HFF-Myc (cell line): ENCODE measurements at places on chromosomes 11 and 22.

GRCh38 chr11:107857550-107858216, 904 bp downstream of the SLC35F2 start:
- no peak for DNase-seq

DNA sequence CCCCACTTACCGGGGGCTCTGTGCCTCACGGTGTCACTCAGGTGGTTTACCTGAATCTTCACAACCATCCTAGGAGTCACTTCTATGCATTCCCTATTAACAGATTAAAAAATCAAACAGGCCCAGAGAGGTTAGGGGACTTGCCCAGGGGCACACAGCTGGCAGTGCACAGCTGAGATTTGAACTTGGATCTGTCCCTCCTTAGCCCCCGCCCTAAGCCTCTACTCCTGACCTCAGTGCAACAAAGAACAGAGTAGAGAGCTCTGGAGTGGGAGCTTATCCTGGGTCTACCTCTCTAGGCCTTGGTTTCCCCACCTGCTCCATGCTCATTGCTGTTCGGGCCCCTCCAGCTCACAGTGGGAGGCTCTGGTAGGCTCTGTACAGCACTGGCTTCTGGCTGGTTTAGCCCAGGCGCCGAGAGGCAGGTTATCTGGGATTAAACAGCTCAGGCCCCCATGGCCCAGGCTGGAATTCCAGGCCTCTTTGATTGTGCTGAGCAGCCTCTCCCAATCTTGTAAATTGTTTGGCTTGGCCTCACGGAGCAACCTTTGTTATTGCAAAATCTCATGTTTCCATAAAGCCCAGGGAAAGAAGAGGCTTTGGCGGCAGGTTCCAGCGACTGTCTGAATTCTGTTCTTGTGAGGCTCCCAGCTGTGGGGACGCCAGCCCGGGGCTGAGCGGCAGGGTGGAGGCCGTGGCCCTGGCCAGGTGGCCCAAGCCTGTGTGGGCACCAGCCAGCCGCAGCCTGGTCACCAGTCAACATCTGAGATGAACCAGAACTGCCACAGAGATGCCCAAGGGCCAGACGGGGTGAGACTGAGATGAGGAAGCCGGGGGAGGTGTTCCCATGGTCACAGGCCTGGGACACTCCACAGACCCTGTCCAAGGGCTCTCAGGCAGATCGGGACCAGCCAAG, 28.9 kb upstream of the SHISAL1 start:
- DNase-seq = no peak

DNA sequence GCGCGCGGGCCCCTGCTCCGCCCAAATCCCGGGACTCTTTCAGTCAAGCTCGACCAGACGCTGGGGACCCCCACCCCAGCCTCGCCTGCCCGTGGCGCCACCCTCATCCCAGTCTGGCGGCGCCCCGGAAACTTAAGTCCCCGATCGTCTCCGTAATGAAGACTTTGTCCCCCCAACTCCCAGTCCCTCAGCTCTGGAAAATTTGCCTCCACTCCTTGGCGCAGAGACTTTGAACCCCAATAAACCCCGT, 348 bp downstream of the PLCB3 start:
- DNase-seq = no peak

DNA sequence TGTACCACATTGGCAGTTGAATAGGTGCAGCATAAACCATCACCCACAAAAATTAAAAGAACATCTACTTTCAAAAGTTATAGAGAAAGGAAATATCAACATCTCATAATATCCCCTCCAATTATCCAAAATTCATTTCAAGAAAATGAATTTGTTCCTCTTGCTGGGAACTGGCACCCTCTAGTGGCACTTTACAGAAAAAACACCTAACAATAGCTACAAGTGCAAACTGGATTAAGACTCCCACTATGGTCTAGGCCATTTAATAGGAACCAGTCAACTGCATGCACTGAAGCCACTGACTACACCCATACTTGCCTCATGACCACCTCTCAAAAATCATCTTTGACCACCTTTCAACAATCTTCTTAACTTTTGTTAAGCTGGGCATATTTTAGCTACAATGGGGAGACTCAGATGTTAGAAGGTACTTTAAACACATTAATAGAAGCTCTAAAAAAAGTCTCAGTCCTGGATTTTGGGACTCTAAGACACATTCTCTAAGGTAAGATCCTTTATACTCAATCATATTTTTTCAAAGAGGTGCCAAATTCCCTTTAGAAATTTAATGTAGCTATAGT, 17.3 kb downstream of the TRAF6 start:
- DNase-seq = no peak

GRCh38 chr22:35664955-35665587, 16.8 kb downstream of the APOL6 start:
- DNase-seq = no peak

GRCh38 chr22:41534219-41534618, 10.1 kb downstream of the POLR3H start:
- DNase-seq = no peak

GRCh38 chr11:2351701-2352100, 25.4 kb upstream of the CD81 start:
- no peak for DNase-seq

DNA sequence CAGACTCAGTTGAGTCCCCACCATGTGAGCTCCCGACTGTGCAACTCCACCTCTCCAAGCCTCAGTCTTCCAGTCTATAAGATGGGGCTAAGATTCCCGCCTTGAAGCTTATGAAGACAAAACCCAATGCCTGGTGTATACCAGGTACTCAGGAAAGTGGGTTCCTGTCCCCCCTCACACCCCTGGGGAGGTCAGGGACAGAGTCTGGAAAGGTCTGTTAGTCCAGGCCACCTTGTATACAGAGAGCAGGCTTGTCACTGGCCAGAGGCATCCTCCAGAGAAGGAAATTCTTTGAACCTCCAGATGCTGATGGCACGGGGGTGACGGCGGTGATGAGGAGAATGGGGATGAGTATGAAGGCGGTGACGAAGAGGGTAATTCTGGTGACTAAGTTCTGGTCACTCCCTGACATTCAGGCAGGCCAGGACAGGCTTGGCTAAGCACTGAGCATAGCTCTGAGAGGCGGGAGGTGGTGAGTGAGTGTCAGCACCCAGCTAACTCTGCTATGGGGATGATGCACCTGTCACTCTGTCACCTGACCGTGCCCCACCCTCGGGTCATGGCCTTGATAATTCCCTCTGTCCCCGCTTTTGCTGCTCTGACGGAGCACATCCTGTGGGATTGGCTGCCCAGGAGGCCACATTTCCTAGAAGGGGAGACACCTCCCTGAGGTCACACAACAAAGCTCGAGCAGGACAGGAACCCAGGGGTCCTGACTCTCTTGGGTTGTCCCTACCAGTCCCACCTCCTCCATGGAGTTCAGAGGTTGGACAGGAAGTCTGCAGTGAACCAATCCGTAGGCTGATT, 30.9 kb upstream of the CSNK1E start:
- no peak for DNase-seq

DNA sequence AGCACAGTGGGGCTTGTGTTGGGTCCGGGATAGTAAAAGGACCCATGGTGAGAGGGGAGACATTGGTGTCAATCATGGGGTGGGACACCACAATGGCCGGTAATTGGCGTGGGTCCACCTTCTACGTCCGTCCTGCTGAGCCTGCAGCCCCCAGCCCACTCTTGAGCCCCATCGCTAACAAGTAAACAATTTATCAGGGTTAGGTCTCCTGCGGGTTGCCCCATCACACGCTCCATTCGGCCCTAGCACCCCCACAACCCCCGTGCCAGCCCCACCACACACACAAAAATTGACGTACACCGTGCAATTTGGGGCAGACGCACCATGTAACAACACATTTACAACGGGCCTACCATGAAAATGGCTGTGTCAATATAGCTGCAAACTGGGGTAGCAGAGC, 86.5 kb upstream of the HTATIP2 start:
- DNase-seq = no peak

DNA sequence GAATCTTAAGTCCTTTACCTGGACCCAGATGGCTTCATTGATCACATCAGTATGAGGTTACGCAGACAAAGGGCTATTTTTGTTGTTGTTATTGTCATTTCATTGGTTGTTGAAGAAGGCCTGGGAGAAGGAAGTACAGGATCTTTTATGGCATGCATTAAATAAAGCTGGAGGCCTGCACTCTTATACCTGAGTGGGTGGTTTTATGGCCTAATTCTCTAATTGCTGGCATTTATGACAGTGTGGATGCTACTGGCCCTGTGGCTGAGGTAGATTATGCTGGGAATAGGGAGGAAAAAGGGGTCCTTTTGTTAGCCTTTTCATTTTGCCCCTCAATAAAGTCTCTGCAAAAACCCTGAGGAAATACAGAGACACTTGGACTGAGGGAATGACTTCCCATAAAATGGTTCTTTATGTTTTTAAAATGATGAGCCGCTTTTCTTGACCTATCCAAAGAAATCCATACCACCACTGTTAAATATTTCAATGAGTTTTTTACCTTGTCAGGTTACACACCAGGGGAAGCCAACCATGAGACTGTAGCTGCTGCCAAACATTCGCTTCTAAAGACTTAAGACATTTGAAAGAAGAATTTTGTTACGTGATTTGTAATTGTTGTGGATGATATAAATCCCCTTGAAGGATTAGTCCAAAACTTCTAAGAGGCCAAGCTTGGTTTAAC, 6.8 kb downstream of the KMT2A start:
- DNase-seq = no peak

DNA sequence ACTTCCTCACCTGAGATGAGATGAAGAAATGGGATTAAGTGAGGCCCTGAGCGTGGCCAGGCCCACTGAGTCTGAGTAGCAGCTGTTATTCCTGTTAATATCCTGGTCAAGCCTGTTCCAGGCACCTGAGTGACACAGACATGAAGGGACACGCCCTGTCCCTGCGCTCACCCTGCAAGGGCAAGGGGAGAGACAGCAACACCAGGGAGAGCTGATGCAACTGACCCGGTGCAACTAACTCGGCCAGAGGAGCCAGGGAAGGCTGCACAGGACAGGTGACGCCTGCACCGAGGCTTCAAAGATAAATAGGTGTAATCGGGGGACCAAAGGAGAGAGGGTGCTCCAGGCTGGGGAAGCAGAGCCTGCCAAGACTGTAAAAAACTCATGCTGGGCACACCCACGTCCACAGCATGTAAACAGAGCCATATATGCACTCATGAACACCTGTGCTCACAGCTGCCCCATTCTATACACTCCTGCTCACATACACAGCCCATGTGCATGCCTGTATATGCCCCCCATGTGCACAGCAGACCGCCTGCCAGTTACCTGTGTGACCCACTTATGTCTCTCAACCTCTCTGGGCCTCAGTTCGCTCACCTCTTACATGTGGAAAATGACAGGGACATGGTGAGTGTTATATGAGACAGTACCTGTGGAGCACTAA, 22.8 kb upstream of the GCAT start:
- no peak for DNase-seq

- no peak for DNase-seq
Observed at GRCh38 chr22:35198738-35199137, 58.6 kb upstream of the HMGXB4 start.

- DNase-seq = no peak
Observed at GRCh38 chr22:46416891-46417580, 81.5 kb downstream of the TRMU start.

DNA sequence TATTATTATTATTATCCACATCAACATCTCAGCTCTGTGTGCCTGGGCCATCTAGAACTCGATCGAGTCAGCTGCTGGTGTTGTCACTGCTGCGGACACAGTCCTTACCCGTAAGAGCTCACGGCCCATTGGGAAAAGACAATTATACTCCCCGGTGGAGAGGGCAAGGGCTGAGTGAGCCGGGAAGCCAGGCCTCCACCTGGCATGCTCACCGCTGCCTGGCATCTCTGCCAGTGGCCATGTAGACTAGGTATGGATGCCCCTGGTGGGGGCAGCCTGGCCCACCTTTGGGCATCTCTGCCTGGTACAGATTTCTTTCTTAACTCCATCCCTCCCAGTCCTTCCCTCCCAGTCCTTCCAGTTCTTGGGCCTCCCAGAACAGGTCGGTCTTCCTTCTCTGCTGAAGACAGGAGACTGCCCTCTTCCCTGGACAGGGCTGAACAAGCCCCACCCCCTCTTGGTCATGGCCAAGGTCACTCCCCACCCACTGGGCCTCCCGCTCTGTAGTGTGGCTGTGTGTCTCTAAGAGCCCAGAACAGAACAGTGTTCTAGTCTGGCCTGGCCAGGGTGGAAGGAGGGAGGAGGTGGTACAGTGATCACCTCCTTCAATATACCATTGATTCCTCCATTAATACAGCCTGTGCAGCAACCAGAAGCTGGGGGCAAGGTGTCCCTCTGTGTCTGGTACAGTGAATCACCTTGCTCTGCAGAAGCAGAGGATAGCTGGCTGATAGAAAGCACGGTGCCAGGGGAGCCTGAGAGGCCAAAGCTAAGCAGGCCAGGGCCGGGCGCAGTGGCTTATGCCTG, 57.7 kb downstream of the FLRT1 start:
- DNase-seq = no peak

GRCh38 chr11:82720267-82721065, 13.2 kb downstream of the FAM181B start:
- no peak for DNase-seq

DNA sequence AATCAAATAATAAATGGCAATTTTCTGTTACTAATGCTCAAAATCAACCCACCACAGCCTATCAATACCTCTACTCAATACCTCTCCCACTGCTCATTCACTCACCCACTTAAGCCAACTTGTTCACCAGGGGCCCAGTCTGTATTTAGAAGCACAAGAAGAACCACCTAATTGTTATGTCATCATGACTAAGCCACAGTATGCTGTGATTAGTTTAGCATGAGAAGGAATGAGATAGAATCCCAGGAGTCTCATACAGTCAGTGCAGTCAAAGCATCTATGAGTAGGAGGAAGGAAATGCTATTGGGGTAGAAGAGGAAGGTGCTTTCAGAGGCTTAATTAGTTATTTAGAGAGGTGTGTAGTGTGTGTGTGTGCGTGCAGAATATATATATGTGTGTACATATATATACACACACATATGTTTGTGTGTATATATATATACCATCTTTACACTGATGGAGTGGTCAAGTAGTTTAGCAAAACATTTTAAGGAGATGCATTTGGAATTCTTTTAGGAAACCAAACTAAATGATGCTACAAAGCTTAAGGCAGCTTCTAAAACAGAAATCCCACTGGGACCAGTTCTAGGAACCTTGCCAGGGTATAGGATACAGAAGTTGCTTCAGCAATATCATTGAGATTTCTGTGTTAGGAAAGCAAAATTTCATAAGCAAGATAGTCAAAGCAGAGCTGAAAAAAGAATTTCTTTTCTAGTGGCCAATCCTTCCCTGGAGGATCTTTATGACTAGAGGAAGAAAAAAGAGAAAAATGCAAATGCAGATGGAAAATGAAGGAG, 27.5 kb downstream of the KCNA4 start:
- no peak for DNase-seq

GRCh38 chr11:117094776-117095175, 3.5 kb downstream of the SIK3 start:
- DNase-seq = no peak

- no peak for DNase-seq
Observed at GRCh38 chr11:109519253-109519652, 97.3 kb downstream of the C11orf87 start.

DNA sequence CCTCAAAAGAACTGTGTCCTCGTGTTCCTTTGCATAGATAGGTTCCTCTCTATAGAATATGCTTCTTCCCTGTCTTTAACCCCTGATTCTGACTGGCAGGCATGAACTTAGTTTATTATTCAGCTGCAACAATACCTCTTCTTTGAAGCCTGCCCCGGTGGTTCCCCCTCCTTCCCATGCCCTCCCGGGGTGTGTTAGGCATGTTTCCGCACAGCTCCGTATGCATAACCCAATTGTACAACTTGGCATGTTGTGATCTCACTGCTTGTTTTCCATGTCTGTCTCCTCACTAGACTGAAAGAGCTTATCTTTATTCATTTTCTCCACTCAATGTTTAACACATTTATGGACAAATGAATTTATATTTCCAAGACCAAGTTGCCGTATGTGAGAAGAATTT, 72.6 kb downstream of the DEPDC5 start:
- no peak for DNase-seq

- no peak for DNase-seq
Observed at GRCh38 chr11:133951327-133952198, 5.2 kb downstream of the IGSF9B start.
